Iris pigment epithelial cell (primary cell): ENCODE measurements at places on chromosomes 4 and X.

- DNase-seq, result no peak
Observed at GRCh38 chr4:15674926-15675325, 6.7 kb upstream of the FAM200B start.

DNA sequence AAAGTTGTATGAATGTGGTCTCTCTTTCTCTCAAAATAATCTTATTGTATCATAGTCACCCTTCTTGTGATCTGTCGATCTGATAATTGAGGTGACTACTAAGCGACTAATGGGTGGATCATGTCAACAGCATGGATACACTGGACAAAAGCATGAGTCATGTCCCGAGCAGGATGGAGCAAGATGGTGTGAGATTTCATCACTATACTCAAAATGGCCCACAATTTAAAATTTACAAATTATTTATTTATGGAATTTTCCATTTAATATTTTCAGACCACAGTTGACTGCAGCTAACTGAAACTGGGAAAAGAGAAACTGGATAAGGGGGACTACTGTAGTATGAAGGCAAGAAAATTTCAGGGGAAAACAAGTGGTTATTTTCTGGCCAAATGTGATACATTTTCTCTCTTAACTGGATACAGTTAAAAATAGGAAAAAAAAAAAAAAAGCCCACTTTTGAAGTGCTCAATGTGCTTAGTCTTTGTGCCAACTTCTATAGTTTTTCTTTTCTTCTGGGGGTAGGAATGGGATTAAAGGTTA is 25.3 kb downstream of the FAM241A start:
- DNase-seq, result peak; percentile 92

DNA sequence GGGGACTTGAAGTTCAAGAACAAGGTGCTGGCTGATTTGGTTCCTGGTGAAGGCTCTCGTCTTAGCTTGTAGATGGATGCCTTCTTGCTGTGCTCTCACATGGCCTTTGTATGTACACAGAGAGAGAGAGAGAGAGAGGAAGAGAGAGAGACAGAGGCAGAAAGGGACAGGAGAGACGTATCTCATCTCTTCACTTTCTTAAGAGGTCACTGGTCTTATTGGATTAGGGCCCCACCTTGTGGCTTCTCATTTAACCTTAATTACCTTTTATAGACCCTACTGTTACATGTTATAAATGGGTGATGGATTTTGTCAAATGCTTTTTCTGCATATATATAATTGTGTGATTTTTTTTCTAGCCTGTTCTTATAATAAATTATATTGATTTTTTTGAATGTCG is 1444.2 kb downstream of the ADGRL3 start:
- DNase-seq, result no peak

DNA sequence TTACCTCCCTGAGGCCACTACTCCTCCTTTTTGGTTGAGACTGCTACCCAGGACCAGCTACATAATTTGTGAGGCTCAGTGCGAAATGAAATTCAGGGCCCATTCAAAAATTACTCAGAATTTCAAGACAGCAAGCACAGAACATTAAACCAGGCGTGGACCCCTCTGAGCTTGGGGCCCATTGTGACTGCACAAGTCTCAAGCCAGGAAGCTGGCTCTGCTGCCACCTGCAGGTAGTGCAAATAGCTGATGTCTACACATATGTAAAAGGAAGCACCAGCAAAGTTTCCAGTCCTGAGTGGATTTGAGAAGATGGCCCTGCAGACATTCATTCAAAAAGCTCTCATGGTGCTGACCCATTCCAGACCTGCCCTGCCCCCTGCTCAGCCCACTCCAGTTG is 213.4 kb upstream of the LNX1 start:
- DNase-seq, result no peak

- DNase-seq, result no peak
Observed at GRCh38 chrX:29813174-29813573, 402.2 kb upstream of the MAGEB2 start.

DNA sequence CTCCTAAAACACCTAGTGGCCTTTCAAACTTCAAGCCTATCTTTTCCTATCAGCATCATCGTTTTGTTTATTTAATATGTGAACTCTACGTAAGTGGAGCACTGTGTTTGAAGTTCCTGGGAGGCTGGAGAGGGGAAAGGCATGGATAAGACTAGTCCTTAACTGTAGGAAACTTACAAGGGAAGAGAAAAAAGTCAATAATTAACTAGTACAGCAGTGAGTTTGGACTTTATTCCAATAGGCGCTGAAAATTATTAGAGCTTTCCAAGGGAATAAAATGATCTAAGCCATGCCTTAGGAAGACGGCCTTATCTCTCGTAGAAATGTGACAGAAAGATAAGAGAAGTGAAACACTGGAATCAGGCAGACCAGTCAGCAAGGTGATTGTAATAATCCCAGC is 55.3 kb downstream of the AMOT start:
- DNase-seq, result no peak

DNA sequence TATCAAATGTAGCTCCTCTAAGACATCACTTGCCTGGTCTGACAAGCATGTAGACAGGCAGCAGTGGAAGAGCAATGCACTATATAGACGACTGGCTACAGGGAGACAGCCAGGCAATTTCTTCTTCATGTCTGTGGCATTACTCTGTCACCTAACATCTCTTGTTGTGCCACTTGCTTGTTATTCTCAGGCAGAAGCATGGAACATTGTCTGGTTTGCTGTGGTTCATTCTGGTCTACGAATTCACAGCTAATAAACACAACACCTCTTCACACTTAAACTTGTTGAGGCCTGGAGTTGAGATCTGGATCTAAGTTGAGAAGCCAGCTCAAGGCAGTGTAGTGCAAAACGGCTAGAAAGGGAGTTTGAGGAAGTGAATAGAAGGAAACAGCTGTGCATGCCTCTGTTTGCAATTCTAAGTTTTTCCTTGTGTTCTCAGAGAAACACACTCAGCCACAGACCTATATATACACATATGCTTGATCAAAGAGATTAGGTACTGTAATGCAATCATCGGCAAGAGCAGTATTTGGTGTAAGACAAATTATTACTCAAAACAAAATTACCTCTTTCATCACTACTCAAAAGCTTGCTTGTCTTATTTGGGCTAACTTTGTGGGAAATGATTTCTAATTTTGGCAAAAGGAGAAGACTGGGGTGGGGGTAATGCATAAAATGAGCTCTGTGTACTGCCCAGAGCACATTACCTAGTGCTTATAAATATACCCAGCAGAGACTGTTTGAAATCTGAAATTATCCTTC is 243.8 kb downstream of the PPP3CA start:
- no peak for DNase-seq

DNA sequence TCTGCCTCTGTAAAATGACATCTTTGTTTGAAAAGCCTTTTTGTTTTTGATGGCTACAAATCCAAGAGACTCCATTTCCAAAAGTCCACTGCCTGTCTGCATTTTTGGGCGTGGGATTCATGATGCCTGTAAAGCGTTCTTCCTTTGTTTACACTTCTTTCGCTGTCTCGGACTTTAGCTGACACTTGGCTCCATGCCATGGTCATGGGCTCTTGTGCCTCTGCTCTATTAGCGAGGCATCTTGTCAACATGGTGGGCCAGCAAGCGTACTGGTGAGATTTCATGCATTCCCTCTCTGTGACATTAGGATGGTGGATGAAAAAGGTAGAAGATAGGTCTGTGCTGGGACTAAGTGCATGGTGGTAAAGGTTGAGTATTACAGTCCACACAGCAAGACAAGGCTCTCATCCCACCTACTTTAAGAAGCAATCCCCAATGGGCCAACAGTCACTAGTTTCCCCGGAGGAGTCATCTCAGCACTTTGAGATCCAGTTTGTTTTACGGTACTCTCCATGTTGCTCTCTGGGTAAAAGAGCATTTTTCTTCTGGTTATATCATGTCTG is 298.2 kb upstream of the KLF3 start:
- no peak for DNase-seq

- DNase-seq, result peak; percentile 60
Observed at GRCh38 chr4:70703619-70704214, 15.4 kb downstream of the UTP3 start.

DNA sequence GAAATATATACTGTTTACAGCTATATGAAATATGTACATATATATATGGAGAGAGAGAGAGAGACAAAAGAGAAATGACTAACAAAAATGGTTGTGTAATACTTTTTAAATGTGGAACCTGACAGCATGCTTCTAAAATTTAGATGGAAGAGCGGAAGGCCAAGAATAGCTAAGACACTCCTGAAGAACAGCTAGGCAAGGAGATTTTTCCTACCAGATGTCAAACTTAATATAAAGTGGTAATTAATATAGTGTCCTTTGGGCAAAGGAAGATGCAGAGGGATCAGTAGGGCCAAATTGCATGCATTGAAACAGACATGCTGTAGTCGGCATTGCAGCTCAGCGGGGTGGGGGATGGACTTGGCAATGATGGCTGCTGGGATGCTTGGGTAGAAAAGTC is 45.2 kb downstream of the ADD1 start:
- DNase-seq, result no peak

DNA sequence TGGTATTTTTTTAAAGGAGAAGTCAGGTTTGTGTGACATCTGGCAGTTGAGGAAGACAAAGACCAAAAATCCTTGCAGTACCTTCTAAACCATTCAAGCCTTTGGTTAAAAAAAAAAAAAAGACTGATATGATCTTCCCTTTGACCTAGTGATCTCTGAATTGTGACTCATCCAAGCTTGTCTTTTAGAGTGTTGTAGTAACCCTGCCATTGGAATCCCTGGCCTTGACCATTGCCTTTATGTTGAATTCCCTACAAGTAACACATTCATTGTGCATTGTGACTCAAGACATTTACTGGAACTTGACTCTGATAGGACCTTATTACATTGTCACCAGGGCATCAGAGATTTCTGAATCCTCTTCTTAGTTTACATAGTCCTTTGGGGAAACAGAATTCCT is 1469.0 kb downstream of the TECRL start:
- DNase-seq, result no peak

GRCh38 chr4:306551-306961 is 1.3 kb upstream of the ZNF732 start:
- no peak for DNase-seq

DNA sequence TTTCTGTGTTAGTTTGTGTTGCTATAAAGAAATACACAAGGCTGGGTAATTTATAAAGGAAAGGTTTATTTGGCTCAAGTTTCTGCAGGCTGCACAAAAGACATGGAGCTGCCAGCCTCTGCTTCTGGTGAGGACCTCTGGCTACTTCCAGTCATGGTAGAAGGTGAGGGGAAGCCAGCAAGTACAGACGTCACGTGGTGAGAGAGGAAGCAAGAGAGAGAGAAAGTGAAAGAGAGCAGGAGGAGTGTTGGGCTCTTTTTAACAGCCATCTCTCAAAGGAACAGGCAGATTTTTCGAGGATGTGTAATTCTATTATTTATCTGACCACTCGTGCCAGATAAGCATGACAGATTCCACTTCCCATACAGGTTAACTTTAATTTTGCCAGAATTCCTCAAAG is 1199.1 kb downstream of the ADGRL3 start:
- DNase-seq, result no peak

- no peak for DNase-seq
Observed at GRCh38 chrX:119625843-119626242, 19.6 kb upstream of the NKRF start.

DNA sequence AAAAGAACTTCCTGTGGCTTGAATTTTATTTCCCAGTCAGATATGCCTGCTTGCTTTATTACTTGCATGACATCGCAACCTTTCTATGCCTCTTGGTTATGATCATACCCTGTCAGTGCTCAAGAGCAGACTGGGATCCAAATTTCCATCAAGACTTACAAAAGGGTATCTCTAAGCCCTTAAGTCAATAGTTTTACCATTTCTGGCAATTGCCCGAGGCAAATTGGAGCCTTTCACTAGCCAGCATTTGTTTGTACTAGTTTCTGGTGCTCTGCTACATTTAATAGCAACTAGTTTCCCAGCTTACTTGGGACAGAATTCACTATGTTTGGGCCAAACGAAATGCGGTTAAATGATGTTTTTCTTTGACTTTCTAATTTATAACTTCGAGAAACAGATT is 73.2 kb upstream of the ITM2A start:
- no peak for DNase-seq

GRCh38 chr4:109079201-109079600 is 223.3 kb downstream of the COL25A1 start:
- DNase-seq, result peak; percentile 47

- DNase-seq, result no peak
Observed at GRCh38 chr4:180486342-180486741, 1756.9 kb upstream of the TENM3 start.

GRCh38 chr4:186642530-186642929 is 81.1 kb downstream of the FAT1 start:
- no peak for DNase-seq

DNA sequence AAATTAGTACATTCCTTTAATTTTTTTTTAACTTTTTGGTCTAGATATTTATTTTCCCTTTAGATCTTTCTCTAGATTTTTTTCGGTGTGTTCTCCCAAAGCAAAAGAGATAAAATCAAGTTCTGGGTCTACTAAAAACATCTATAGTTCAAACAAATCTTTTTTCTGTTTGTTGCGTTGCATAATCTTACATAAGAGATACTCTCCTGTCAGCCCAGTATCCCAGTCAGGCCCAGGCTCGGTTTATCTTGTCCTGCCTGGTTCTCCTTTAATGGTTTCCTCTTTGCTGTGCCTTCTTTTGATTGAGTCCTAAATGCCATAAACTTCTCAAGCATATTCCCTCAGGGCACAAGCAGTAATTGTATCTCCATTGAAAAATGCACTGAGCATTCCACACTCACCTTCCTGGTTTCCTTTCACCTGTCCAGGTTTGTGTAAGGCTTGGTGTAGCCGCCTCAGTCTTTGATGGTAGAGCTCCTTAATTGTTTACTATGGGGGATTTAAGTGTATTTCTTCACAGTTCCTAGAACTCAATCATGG is 104.9 kb downstream of the TMEM131L start:
- DNase-seq, result no peak

DNA sequence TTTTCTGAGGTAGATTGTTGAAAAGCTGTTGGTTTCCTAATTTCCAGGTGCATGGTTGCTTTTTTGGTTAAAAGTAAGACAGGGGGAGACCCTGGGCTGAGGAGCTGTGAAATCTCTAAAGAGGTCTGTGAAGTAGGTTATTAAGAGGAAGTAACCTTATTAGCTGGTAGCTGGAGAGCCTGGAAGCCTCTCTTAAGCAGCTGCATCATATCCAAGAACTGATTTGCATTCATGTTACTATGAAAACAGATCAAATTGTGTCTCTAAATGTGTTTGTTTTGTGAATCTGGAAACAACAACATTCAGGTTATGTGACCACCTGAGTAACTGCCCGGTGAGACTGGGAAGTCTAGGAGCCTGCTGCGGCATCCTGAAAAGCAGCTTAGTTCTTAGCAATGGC is 54.1 kb downstream of the ARHGAP10 start:
- no peak for DNase-seq

DNA sequence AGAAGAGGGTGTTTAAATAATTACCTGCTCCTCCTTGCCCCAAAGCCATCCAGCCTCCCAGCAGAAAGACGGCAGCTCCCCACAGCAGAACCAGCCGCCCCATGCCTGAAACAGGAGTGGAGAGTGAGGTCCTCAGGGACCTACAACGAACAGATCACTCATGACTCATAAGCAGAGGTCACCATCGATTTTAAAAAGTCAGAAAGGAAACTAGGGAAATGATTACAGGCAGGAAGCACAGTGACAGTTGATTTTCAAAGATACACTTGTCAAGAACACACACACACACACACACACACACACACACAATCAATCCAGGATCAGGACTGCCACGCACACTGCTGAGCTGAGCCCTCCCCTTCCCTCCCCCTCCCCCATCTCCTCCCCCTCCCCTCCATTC is at the start of gene CRLF2:
TSS of gene CRLF2 (minus strand) at position 118 of the 400 bp plus-strand sequence. CDS start at position 103, 15 bp downstream.
- DNase-seq, result no peak

GRCh38 chr4:81845273-81845672 is 373.6 kb upstream of the RASGEF1B start:
- no peak for DNase-seq
